ENCODE measurements at places on chromosomes 12 and 14.
A peak's percentile ranks its signal among the peaks of the same experiment; 100 is the strongest.

DNA sequence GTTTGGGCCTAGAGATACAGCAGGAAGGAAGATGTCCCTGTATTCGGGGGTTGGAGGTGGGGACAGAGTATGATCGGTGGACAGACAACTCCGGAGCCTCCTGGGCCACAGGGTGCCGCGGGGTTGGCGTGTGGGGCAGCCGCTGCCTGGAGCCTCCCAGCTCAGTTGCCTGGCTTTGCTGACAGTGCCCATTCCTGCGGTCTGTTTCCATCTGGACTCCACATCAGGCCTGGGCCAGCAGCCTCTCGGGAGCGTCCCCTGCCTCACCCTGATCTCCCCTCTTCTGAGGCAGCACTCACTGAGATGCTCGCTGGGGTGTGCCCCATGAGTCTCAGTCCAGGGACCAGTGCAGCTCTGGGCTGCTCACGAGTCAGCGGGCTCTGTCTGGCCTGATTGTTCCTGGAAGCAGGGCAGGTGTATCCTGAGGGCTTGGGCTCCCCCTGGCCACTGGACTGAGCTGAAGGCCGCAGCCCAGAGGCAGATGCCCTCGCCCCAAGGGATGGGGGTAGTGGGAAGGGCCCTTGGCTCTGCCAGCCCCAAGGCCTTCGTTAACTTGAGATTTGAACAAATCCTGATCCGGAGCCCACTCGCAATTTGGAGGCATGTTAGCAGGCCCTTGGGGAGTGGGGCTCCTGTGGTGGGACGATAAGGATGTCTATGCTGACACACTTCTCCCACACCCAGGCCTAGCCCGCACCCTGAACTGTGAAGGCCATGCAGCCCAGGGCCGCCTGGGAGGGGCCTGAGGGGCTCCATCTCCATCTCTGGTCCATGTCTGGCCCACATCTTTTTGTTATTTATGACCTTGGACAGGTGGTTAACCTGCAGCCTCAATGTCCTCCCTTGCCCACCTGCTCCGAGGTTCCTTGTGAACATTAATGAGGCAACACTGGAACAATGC, 7.5 kb downstream of the HIP1R start:
- DNase-seq: peak; percentile 29

GRCh38 chr14:105088812-105089745, 23.8 kb upstream of the GPR132 start:
- DNase-seq: no peak

DNA sequence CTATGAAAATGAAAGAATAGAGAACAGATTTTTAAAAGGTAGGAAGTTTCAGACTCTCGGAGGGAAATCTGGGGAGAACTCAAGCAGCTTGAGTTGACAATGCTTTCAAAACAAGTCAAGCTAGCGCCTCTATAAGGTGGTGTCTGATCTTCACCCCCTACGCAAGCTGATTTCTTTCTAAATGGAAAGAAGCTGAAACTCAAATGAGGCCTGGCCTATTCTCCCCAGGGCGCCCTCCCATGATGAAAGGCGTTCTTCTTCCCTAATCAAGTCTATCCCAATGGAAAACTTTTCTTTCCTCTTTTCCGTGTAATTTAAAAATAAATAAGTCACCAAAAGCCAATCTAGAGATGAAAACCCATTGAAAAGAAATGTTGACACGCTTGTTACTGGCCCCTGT, 20.6 kb downstream of the PTHLH start:
- DNase-seq: no peak

DNA sequence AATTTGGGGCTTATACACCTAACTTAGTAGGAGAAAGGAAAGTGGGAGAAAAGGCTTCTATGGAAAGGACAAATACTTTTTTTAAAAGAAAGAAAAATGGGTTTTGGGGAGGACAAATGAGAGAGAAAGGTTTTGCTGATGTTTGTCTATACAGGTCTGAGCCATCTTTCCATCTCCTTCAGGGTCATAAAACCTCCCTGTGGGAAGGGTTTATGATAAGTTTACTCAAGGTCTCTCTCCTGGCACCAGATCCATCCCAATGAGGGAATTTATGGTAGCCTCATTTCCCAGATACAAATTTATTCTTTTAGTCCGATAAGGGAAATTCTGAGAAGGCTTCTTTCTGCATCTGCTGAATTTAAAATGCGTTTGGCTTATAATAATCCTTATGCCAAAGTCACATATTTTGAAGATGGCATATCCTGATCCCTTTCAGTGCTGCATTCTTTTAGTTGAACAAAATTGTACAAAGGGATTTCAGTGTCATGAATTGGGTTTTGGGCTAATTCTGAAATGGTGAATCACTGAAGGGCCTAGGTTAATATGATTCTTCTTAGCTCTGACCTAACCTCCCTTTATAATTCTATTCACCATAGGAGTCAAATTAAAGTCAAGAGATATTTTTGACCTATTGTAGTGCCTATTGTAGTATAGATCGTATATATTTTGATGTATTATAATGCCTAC, 173.5 kb upstream of the DYRK2 start:
- no peak for DNase-seq

DNA sequence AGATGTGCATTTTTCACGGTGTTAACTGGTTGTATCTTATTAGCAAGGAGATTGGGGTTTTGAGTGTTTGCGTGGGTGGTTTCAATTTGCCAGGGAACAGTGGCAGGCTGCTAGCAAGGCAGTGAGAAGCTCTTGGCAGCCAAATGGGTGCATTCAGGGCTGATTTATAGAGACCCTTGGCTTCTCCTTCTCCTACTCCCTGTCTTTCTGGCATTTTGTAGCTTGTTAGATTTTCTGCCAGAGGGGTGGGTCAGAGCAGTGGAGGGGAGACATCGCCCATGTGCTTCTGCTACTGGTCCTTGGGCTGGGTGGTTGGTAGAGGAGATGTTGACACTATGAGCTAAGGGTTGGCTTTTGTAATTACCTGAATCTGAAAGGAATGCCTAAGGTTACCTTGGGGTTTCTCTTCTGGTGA, 9.6 kb downstream of the CALM1 start:
- no peak for DNase-seq

- DNase-seq: no peak
Measured at GRCh38 chr12:90015228-90015627, 306.6 kb upstream of the ATP2B1 start.

GRCh38 chr14:80567905-80568536, 356.7 kb upstream of the DIO2 start:
- DNase-seq: no peak

GRCh38 chr14:52856139-52856538, 64.7 kb upstream of the GNPNAT1 start:
- no peak for DNase-seq

GRCh38 chr12:64088431-64089349, 133.4 kb downstream of the KICS2 start:
- DNase-seq: peak; percentile 54

DNA sequence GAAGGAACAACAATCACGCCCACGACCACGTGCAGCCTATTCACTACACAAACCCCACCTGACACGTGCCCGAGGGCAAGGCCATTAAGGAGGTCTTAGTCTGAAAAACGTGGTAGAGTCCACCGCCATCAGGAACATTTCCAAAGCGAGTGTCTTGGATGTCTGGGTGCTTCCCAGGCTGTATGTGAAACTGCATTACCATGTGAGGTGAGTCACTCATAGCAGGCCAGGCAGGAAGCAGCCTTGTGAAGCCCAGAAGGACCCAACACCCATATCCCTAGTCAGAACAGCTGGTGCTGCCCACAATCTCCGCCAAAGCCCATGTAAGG, 3.3 kb upstream of the KRT79 start:
- no peak for DNase-seq

GRCh38 chr14:38391334-38391733, 135.4 kb upstream of the CLEC14A start:
- DNase-seq: no peak

DNA sequence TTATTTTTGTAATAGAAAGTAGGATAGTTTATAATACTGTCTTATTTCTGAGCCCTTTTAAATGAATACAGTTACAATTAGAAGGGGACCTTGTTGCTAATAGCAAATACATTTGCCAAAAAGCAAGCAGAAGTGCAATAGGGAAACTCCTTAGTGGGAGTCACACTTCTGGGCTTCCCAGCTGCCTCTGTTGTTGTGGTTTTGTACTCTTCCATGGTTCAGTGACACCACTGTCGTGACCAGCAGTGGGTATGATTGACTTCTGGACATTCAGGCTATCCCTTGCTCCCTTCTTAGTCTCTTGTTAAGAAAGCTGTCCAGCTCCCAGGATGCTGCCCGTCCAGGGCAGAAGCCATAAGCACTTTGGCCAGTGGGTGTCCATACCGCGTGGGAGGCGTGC, 22.6 kb downstream of the TCTN1 start:
- no peak for DNase-seq

GRCh38 chr12:32197421-32197820, 90.8 kb downstream of the BICD1 start:
- DNase-seq: no peak

GRCh38 chr14:93121030-93121834, 5.5 kb upstream of the ITPK1 start:
- DNase-seq: no peak

GRCh38 chr14:70924521-70924920, 17.3 kb downstream of the PCNX1 start:
- DNase-seq: no peak

- no peak for DNase-seq
Measured at GRCh38 chr12:65642061-65642661, 182.1 kb upstream of the HMGA2 start.

DNA sequence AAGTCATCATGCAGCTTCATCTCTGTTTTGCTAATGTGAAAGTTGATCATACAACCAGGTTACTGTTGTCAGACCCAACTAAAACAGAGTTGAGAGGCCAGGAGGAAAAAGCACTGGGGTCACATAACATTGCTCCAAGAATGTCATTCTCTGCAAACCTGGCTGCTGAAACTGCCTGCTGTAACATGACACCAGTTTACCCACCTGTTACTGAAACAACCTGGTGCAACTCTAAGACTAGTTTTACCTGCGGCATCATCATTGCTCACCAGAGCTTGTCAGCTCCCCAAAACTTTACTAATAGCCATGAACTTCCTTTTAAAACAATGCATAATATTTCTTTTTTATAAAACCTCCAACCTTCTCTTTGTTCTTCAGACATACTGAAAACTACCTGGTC, 30.7 kb upstream of the DEGS2 start:
- no peak for DNase-seq

- DNase-seq: peak; percentile 84
Measured at GRCh38 chr12:53006810-53007309, 604 bp downstream of the EIF4B start.

DNA sequence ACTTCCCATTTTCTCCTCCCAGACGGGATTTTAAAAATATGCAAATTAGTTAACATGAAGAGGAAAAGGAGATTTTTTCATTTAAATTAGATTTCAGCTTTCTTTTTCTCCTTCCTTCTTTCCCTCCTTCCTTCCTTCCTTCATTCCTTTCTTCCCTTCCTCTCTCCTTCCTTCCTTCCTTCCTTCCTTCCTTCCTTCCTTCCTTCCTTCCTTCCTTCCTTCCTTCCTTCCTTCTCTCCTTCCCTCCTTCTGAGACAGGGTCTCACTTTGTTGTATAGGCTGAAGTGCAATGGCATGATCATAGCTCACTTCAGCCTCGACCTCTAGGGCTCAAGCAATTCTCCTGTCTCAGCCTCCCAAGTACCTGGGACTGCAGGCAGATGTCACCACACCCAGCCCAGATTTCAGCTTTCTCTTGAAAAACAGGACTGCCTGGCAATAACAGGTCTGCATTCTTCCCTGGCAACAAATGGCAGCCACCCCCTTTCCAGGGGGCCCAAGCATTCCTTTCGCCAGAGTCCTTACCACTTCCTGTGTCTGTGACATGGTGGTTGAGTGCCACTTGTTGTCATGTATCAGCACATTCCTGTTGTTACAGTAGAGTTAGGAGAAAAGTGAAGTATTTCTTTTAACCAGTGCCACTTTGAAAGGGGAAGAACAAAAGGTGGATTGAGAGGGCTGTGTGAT, 119.1 kb downstream of the PTPN11 start:
- peak; percentile 55 for DNase-seq

DNA sequence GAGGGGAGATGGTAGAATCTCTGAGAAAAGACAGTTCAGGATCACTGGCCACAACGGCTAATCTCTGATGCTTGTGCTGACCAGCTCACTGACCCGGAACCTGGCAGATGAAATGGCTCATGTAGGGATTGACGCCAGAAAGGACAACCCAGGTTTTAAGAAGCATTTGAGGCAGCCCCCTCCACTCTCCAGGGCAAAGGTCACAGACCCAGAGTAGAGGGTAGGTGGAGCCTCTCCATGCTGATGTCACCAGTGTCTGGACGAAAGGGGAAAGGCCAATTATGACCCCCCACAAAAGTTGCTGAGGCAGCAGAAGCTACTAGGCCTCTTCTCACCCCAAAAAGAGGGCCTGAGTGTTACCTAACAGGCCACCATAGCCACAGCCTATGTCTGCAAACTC, 1.2 kb downstream of the METTL1 start:
- no peak for DNase-seq

DNA sequence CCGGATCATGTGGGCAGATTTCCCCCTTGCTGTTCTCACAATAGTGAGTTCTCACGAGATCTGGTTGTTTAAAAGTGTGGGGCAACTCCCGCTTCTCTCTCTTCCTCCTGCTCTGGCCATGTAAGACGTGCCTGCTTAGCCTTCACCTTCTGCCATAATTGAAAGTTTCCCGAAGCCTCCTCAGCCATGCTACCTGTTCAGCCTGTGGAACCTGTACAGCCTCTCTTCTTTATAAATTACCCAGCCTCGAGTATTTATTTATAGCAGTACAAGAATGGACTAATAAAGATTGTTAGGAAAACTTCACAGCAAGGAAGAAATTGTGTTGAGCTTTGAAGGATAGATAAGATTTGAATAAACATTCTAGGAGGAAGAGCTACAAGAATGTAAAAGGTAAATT, 52.1 kb downstream of the KDM5A start:
- DNase-seq: no peak

- DNase-seq: no peak
Measured at GRCh38 chr12:65798918-65799317, 25.4 kb upstream of the HMGA2 start.

- no peak for DNase-seq
Measured at GRCh38 chr12:1650260-1650977, 21.4 kb downstream of the WNT5B start.

DNA sequence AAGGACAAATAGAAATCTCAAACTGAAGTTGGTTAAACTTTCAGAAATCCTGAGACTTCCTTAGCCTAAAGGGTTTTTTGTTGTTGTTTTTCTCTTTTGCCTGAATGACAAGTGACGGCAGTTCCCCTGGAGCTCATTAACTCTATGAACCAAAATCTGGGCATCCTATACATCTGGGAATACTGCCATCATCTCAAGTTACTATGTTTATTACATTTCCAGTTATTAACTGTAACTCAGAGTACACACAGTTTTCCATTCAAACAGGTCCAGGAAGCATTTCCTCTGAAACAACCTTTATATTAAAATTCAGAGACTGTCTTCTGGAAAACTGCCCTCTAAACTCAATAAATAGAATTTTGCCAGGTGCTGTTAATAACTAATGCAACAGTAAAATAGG, 55.6 kb upstream of the CDKL1 start:
- no peak for DNase-seq
